ENCODE measurements at places on chromosomes 2 and 18.

DNA sequence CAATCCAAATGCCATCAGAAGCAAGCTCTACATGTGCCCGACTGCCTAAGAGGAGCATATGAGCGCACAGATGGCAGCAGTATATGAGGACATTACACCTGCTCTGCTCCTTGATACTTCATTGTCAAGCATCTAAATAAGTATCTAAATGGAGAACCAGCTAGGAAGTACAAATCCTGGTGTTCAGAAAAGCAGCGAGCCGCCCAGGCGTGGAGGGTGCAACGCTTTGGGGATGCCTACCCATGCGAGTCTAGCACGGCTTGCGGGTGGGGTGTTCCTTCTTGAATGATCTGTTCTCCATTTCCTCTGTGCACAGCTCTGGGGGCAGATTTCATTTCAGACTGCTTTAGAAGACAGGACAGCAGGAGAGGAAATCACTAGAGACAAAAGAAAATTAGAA is 63.0 kb upstream of the BCL2L11 start:
- DNase-seq = no peak

GRCh38 chr2:25349397-25349796 is 7.7 kb upstream of the DNMT3A start:
- DNase-seq = no peak

- DNase-seq = no peak
These were observed 3.9 kb upstream of the ID2 start for GRCh38 chr2:8677646-8678592.

GRCh38 chr18:44126598-44126997 is 554.1 kb upstream of the SETBP1 start:
- no peak for DNase-seq

- no peak for DNase-seq
These were observed 686.3 kb upstream of the SETBP1 start for GRCh38 chr18:43994381-43994780.

- no peak for DNase-seq
These were observed 127.1 kb upstream of the CHAC2 start for GRCh38 chr2:53640466-53640865.

- DNase-seq = no peak
These were observed 159.6 kb downstream of the SLC8A1 start for GRCh38 chr2:40292291-40292690.

DNA sequence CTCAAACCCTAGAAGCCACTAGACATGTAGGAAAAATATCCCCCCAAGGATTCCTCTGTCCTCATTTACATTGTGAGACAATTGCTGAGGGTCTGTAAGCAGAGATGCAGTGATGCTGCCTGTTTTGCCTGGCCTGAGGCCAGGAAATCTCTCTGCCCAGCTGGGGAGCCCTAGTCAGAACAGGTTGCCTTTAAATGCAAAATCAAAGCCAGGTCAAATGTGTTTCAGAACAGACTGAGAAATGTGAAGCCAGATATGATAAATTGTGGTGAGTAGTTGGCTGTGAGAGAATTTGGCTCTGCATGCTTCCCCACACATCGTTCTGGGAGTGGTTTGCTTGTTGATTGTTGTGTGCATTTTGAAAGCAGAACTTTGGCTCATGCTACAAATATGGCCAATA is 38.4 kb upstream of the NXPH2 start:
- DNase-seq = no peak

- DNase-seq = no peak
These were observed 193.5 kb upstream of the EPC2 start for GRCh38 chr2:148451046-148451445.

GRCh38 chr2:61117534-61117933 is 44.5 kb upstream of the C2orf74 start:
- DNase-seq = no peak

GRCh38 chr2:234289834-234290590 is 206.9 kb downstream of the ARL4C start:
- peak; percentile 82 for DNase-seq

DNA sequence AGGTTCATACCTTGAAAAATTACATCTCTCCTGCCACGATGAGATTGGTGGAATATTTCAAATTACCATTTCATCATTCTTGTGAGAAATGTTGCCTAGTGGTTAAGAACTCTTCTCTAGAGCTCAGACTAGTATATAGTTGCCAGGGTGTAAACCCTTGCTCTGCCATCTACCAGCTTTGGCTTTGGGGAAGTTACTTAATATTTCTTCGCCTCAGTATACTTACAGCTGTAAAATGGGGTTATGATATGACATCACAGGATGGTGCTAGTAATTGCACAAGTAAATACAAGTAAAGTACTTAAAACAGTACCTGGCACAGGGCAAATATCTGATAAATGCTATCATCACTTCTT is 1.5 kb downstream of the SPOPL start:
- no peak for DNase-seq

- DNase-seq = no peak
These were observed 476.0 kb downstream of the EIPR1 start for GRCh38 chr2:2901384-2902345.

GRCh38 chr2:86015006-86015405 is 90.7 kb downstream of the POLR1A start:
- no peak for DNase-seq

- DNase-seq = peak; percentile 95
These were observed 10.4 kb upstream of the KCNE4 start for GRCh38 chr2:223041527-223042109.

DNA sequence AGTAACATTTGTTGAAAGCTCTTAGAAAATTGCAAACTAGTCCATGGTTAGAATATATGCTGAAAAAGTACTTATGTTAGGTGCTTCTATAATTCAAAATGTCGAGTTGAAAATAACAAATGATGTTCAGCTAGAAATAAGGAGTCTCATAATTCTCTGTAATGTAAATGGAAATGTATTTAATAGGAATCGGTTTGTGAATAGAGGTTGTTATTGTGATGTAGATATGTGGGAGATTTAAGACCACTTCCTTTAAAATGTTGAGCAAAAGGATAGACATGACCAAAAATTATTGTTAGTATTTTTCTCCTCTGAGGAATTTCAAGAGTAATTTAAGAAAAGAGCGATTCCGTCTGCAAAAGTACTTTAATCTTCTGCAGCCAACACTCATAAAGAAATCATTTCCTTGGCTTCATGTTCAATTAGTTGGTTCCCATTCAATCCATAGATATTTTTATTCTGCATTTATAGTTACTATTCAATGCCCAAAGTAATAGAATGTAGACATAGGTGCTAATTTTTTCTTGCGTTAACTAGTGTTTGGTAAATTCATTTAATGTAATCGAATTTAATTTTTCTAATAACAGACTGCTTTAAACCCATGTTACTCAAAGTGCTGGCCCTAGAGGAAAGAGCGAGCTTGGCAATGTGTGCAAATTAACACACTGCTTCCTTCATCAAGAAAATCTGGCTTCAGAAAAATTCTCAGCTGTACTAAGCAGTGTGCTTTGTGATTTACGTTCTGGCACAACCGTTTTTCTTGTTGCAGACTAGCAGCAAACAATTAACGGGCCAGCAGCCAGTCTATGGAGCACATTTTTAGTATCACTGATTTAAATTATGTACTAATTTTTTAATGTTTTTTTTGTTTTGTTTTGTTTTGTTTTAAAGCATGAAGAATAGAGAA is 32.2 kb downstream of the FN1 start:
- no peak for DNase-seq

DNA sequence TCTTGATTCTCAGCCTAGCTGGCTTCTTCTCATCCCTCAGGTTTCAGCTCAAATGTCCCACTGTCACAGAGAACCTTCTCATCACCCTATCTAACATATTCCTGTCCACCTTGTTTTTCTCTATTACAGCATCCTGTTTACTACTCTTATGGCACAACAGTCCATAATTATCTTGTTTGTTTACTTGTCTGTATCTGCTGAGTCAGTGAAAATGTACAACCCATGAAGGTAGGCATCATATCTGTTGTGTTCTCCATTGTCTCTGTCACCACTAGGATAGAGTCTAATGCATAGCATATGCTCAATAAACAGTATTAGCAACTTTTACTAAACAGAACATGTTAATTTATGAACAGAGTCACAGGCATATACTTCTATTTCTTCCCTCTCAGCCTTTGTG is 261.7 kb downstream of the ETAA1 start:
- DNase-seq = no peak

- DNase-seq = peak; percentile 12
These were observed 583.6 kb downstream of the IRS1 start for GRCh38 chr2:226215902-226216503.

GRCh38 chr18:10418836-10419235 is 35.6 kb upstream of the APCDD1 start:
- DNase-seq = no peak

DNA sequence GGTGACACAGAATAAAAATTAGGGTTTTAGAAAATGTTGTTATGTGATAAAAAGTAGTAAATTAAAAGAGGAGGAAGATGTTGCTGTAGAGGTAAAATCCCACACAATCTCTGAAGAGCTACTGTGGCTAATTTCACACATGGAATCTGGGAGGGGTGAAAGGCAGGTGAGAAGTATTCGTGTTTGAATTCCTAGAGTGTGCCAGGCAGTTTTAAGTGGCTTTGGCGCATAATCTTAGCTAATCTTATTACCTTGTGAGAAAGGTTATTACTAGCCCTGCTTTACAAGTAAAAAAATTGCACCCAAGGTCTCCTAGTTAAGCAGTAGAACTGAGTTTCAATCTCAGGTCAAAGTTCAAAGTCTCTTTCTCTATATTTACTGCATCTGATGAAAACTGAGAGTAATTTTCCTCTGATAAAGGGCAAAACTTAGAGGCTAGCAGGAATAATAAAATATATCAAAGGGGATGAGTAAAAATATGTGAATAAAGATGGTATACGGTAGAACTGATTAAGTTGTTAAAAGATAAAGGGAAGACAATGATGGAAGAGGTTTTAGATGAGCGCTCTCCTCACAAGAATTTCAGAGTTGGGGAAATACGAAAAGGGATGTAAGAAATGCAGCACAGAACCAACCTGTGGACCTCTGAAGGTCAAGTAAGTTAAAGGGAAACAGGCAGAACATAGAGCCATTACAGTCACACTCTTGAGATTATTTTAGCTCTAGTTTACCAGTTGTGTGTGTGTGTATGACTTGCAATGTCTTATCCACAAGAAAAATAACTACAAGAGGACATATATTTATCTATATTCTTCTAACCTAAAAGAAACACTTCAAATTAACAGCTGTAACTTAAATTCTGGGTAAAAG is 34.8 kb downstream of the GAREM1 start:
- DNase-seq = no peak

GRCh38 chr2:121475811-121476571 is 54.7 kb upstream of the RNU4ATAC start:
- no peak for DNase-seq

GRCh38 chr2:207871506-207871905 is 101.8 kb upstream of the FZD5 start:
- no peak for DNase-seq

DNA sequence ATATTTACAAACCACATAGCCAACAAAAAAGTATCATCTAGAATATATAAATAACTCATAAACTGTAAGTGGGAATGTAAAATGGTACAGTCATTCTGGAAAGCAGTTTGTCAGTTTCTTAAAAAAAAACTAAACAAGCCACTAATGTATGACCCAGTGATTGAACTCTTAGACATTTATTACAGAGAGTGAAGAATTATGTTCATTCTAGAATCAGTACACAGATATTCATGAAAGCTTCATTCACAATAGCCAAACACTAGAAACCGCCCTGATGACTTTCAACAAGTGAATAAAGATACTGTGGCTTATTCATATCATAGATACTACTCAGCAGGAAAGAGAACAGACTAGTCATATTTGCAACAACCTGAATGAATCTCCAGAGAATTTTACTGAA is 1541.5 kb downstream of the LRP1B start:
- DNase-seq = peak; percentile 12

DNA sequence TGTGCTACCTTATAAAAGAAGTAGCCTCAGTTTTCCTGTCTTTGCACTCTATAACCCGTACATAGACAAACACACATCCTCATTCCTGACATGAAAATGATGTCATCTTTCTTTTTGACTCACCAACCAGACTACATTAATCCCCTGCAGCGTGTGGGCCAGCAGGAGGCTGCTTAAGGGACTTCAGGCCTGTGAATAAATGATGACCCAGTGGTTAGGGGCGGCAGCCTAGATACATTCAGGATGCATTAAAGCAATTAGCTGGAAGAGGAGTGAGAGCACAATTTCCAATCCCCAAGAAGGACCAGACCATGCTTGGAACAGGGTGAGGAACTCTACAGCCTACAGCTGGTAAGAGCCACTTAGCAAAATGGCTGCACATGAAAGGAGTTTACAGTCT is 57.3 kb upstream of the KLF7 start:
- DNase-seq = no peak

GRCh38 chr18:73023975-73024374 is 156.2 kb upstream of the NETO1 start:
- no peak for DNase-seq

DNA sequence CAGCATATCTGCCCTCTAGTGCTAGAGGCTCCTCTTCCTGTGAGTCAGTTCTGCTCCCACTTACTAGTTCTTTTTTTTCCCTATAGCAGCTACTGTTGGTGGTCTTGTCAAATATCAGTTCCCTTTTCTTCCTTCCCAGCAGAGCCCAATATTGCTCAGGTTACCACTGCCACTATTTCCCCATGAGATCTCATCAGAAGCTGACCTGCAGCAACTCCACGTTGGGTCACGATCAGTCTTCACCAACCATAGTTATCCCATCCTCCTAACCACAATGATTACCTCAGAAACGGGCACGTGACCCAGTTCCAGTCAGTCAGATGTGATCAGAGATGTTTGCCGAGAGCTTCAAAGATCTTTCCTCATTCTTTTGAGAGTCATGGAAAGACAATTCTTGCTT is 59.7 kb upstream of the CAPN13 start:
- no peak for DNase-seq

- DNase-seq = no peak
These were observed 245.9 kb downstream of the TFCP2L1 start for GRCh38 chr2:121038891-121039616.

DNA sequence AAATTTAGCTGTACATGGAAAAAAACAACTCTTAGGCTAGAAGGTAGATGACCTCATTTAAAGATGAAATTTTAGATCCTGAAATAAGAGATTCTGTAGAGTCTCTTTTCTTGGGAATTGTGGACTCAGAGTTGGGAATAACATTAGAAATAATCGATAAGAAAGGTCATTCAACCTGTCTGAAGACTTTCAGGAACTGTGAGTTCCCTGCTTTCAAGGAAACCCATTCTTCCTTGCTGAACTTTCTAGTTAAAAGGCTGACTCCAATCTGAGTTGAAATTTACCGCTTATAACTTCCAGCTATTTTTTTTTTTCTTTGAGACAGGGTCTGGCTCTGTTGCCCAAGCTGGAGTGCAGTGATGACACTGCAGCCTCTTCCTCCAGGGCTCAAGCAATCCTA is 16.8 kb upstream of the SMAD7 start:
- DNase-seq = no peak

DNA sequence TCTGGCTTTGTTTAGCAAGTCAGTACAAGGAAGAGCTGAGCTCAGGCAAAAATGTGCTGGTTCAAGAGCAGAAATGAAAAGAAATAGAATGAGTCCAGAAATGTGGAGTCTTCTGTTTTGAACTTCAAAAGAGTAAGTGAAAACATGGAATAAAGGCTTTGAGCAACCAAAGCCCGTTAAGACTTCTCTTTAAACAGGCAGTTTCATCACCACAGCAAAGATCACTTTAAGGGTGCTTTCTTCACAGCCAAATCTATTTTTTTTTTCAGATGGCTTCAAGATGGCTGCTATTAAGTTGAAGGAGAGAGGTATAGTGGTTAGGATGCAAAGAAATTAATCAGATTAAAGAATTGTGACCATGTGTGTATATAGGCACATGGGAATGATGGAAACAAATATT is 2.0 kb upstream of the CHRNA1 start:
- no peak for DNase-seq

GRCh38 chr2:233199870-233200269 is 51.6 kb upstream of the ATG16L1 start:
- no peak for DNase-seq

Data from stromal cell of bone marrow (primary cell).